ENCODE measurements at places on chromosomes 3 and 15. TPM values are rescaled to one million over a fixed set of nuclear protein-coding genes. Genes with fewer than 3 reads are reported as not detected.

DNA sequence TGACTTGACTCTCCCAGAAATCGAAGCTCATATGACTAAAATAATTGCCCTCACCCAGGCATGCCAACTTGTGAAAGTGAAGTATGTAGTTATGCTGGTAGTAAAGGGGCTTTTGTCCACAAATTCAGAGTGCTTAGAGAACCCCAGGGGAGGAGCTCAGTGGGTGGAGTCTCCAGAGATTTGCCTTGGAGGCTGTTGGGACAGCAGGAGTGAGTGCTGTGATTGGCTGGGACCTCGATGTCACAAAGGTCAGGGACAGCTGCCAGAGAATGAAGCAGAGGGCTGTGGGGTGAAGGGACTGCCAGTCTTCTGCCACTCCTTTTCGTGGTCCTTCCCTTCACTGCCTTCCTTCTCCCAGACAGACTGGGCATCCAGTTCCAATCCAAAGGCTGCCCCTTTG is 49.8 kb downstream of the ZNF445 start:
- H3K27me3 ChIP-seq: no peaks in the 10 kb centered on the region
- no peaks in the 10 kb centered on the region for H3K36me3 ChIP-seq
- DNase-seq: no peak
- no peak overlapping the region for H3K27ac ChIP-seq
- no peak overlapping the region for H3K4me3 ChIP-seq
- no peaks in the 10 kb centered on the region for H3K4me1 ChIP-seq

The PRSS50 gene
- total RNA-seq: not detected

DNA sequence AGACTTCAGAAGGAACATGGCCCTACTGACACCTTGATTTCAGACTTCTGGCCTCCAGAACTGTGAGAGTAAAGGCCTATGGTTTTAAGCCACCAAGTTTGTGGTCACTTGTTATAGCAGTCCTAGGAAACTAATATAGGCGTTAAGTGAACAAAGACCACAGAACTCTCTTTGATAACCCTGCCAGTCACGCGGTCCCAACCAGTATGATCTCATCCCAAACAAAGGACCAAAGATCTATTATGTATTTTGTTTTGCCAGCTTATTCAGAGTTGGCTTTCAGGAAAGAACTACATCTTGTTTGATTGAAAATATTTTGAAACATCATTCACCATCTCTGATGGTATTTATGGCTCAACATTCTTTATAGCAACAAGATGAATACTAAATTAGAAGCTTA is 294.4 kb upstream of the SLCO3A1 start:
- H3K4me1 ChIP-seq: no peaks in the 10 kb centered on the region
- no peak for DNase-seq

The ADGRG7 gene
- not detected for total RNA-seq

GRCh38 chr15:67192185-67192820 is 62.2 kb downstream of the AAGAB start:
- no peak for DNase-seq
- H3K27me3 ChIP-seq: no peaks in the 10 kb centered on the region
- no peak overlapping the region for H3K4me3 ChIP-seq
- H3K27ac ChIP-seq: no peak overlapping the region

DNA sequence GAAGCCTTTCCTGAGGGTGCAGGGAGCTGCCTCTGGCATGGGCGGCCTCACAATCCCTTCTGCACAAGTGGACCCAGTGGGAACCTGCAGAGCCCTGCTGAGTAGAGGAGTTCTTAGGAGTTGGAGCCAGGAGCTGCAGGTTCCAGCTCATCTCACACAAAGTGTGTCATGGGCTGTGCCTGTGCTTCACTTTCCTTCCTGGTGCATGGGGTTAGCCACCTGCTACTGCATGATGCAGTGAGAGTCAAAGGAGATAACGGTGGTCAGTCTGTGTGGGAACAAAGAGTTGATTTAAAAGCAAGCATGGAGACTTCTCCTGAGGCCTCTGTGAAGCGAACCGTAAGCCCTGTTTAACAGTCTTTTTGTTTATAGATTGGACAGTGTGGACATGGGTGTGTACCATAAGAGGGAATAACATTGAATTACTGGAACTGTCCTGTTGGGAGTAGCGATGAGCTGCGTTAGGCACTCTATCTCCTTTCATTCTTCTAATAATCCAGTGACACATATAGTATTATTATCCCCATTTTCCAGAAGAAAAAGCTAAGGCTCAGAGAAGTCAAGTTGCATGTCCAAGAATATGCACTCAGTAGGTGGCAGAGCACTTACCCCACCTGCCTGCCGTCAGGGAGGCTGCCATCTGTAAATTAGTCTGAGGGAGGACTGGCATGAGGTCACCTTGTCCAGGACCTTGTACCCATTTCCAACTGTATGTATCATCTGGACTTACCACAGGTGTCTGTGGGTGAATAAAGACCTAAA is 68.7 kb upstream of the PRR23C start:
- no peaks in the 10 kb centered on the region for H3K36me3 ChIP-seq
- H3K4me1 ChIP-seq: no peaks in the 10 kb centered on the region
- DNase-seq: no peak
- no peak overlapping the region for H3K4me3 ChIP-seq
- H3K27me3 ChIP-seq: no peaks in the 10 kb centered on the region
- no peak overlapping the region for H3K27ac ChIP-seq

GRCh38 chr3:18086760-18087159 is 338.4 kb downstream of the SATB1 start:
- no peak overlapping the region for H3K4me3 ChIP-seq
- no peak for DNase-seq
- H3K36me3 ChIP-seq: no peaks in the 10 kb centered on the region
- H3K4me1 ChIP-seq: no peaks in the 10 kb centered on the region

- no peak overlapping the region for H3K27ac ChIP-seq
- no peaks in the 10 kb centered on the region for H3K27me3 ChIP-seq
- DNase-seq: no peak
These were observed 37.6 kb upstream of the BNC1 start for GRCh38 chr15:83322061-83322460.

The METTL6 gene
- total RNA-seq: 24.4 TPM

DNA sequence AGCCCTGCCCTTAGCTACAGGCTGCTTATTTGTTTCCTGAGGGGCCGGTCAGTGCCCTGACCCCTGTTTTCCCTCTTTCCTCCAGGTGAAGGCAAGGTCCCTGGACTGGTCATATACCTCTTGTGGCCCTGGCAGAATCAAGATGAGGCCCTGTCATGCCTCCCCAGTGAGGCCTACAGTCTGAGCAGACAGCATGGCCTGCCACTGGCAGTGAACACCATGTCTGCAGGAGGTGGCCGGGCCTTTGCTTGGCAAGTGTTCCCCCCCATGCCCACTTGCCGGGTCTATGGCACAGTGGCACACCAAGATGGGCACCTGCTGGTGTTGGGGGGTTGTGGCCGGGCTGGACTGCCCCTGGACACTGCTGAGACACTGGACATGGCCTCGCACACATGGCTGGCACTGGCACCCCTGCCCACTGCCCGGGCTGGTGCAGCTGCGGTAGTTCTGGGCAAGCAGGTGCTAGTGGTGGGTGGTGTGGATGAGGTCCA is 1.2 kb downstream of the KLHDC8B start:
- no peak overlapping the region for H3K4me3 ChIP-seq
- peaks cover 20% of the 10 kb centered on the region for H3K4me1 ChIP-seq
- H3K36me3 ChIP-seq: no peaks in the 10 kb centered on the region
- H3K27ac ChIP-seq: peak overlapping the region; percentile 24
- H3K27me3 ChIP-seq: no peaks in the 10 kb centered on the region

DNA sequence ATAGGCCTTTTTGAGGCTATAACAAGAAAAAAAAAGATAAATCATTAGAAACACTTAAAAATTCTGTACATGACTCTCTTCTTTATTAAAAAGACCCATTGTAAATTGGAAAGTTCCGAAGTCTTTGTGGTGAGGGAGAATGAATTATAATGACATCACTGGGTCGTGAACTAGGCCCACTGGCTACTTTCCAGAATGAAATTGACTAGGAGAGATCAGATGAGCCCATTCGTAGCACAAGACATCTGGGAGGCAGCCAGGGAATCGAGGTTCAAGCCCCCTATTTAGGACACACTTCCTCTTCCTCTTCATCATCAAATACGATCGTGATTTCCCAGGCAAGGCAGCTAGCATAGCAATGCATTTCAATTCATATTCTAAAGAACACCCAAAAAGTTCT is 889.8 kb upstream of the NR2F2 start:
- H3K27me3 ChIP-seq: no peaks in the 10 kb centered on the region
- no peak overlapping the region for H3K27ac ChIP-seq
- H3K36me3 ChIP-seq: no peaks in the 10 kb centered on the region
- no peak for DNase-seq
- no peaks in the 10 kb centered on the region for H3K4me1 ChIP-seq

The GADL1 gene
- total RNA-seq: not detected

The ATP13A5 gene
- total RNA-seq: not detected

DNA sequence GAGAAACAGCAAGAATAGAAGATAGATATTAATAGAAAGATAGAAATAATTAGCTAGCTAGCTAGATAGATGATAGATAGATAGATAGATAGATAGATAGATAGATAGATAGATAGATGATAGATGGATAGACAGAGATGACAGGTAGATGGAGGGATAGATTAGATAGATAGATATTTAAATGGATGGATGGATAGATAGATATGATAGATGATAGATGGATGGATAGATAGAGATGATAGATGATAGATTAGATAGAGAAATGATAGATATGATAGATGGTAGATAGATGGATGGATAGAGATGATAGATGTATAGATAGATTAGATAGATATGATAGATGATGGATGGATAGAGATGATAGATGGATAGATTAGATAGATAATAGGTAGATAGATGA is 8.3 kb upstream of the ATP10A start:
- no peaks in the 10 kb centered on the region for H3K4me1 ChIP-seq
- no peak overlapping the region for H3K4me3 ChIP-seq
- no peaks in the 10 kb centered on the region for H3K27me3 ChIP-seq

GRCh38 chr3:19457449-19457848 is 309.1 kb downstream of the KCNH8 start:
- H3K27me3 ChIP-seq: no peaks in the 10 kb centered on the region
- no peak overlapping the region for H3K27ac ChIP-seq

DNA sequence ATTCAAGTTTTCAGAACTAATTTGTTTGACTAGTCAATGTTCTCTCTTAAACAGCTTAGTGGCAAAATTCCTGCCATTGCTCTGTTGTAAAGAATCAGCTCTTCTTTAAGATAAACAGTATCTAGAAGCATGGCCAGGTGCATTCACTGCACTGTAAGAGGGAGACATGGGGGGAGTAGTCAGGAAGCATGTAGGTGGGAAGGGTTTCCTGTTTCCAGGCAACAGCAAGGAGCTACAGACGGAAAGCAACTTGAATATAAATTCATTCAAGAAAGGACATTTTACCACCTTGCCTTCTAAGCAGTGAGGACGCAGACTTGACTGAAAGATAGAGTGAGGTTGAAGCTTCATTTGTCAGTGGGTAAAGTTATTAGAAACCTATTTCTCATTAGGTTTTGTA is 55.3 kb downstream of the BBX start:
- no peak for DNase-seq
- no peak overlapping the region for H3K4me3 ChIP-seq
- H3K36me3 ChIP-seq: no peaks in the 10 kb centered on the region
- H3K4me1 ChIP-seq: peaks cover 4% of the 10 kb centered on the region

DNA sequence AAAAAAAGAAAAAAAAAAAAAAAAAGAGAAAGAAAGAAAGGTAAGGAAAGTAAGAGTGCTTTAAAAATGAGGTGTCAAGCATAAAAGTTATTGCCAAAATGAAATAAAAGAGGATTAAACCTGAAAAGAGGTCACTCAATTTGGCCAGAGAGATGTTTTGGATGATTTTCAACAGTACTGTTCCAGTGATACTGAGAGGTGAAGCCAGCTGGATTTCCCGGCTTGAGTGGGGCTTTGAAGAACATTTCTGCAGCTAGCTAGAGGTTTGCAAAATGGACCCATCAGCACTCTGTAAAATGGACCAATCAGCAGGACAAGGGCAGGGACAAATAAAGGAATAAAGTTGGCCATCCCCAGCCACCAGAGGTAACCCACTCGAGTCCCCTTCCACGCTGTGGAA is 128.5 kb downstream of the LSAMP start:
- no peaks in the 10 kb centered on the region for H3K36me3 ChIP-seq
- H3K4me1 ChIP-seq: no peaks in the 10 kb centered on the region
- no peak overlapping the region for H3K4me3 ChIP-seq

DNA sequence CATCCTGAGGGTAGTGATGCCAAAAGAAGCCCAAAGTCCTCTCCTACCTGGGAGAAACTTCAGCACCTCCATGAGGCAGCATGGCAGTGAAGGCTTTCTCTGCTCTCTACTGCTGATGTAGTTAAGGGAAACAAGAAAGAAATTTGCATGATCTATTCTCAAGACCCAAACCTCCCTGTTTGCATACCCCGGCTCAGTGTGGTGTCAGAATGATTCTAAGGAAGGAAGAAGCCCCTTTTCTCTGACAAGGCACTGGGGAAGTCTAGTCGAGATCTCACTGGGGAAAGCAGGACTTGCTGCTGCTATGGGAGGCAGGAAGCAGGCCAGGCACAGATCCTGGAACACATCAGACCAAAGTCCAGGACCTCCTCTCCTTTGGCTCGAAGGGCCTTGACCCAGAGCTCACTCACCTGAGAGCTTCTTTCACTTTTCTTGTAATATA is 89.4 kb upstream of the ICE2 start:
- no peak for DNase-seq
- H3K27me3 ChIP-seq: no peaks in the 10 kb centered on the region
- H3K4me3 ChIP-seq: no peak overlapping the region
- no peaks in the 10 kb centered on the region for H3K36me3 ChIP-seq
